ENCODE measurements at places on chromosomes 3 and 15. TPM values are rescaled to one million over a fixed set of nuclear protein-coding genes. Genes with fewer than 3 reads are reported as not detected.

ZNF385D gene
- total RNA-seq: 0.05 TPM

RETNLB gene
- not detected for total RNA-seq

TRAIP gene
- 15.6 TPM for total RNA-seq

LYZL4 gene
- total RNA-seq: not detected

ASB14 gene
- total RNA-seq: not detected

CAND2 gene
- 0.42 TPM for total RNA-seq

TRNT1 gene
- total RNA-seq: 33.0 TPM

Measured in A549 treated with CORT108297 at 1 μM for 4 hours (cell line).